ENCODE measurements at places on chromosomes 12 and 14. TPM values are rescaled to one million over a fixed set of nuclear protein-coding genes. Genes with fewer than 3 reads are reported as not detected.
A peak's percentile ranks its signal among the peaks of the same experiment; 100 is the strongest.

DNA sequence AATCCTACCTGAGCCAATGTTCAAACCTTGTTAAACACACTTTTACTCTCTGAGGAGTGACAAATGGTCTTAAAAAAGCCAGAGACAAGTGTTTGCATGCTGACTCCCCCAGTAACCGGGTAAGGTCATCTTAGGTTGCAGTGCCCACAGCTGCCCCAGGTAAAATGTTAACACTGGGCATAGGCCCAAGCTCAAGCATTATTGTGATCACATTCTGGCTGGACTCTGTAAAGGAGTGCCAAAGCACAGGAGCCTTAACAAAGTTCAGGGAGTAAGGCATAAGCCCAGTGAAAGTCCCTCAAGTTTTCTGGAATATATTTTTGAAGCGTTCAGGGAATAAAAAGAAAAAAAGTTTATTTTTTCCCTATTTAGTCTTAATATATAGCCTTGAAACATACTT is 8.6 kb downstream of the EDDM3A start:
- no peak for DNase-seq

GRCh38 chr14:67158566-67158965 is 30.7 kb upstream of the GARIN2 start:
- no peak for DNase-seq

DNA sequence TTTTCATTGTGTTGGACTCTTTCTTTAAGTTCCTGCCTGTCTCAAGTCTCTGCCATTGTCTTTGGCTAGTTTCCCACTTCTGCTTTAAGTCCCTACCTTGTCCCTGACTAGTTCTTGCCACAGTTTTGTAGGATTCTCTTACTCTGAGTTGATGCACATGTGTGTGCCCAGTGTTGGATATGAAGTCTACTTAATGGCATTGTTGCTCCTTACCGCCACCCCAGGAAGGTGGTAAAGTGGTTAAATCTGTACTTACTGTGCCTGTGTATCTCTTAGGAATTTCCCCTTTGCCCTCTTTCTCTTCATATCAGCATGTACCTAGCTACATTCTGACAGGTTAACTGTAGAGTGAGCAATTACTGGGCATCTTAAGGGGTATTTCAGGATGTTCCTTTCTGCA is 227.1 kb downstream of the NUBPL start:
- no peak for DNase-seq

DNA sequence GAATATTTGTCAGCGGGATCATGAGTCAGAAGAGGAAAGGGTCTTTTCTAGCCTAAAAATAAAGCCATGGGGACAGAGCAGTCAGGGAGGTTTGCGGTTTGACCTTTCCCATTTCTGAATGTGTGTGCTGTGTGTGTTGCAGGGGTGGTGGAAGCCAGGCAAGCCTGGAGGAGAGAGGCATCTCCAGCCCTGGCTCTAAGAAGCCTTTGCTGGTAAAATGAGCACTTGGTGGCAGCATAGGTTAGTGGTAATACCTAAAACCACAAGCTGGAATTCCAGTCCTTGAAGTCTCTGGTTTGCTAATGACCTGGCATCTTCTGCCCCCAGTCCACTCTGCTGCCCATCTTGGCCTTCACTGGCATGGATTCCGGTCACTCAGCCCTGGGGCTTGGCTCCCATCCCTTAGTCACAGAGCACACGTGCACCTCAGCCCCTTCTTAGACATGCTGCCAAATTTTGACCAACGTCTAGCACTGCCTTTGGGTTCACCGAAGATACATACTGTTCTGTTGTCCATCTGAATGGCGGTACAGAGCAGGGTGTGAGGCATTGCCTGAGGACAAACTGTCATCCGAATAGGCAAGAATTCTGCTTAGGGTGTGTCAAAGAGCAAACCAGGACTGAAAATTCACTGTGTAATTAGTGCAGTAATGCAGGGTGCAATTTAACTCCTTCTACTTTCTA is 52.7 kb downstream of the KCNA5 start:
- no peak for DNase-seq

GRCh38 chr12:32695787-32696186 is 16.7 kb downstream of the DNM1L start:
- DNase-seq: no peak

DNA sequence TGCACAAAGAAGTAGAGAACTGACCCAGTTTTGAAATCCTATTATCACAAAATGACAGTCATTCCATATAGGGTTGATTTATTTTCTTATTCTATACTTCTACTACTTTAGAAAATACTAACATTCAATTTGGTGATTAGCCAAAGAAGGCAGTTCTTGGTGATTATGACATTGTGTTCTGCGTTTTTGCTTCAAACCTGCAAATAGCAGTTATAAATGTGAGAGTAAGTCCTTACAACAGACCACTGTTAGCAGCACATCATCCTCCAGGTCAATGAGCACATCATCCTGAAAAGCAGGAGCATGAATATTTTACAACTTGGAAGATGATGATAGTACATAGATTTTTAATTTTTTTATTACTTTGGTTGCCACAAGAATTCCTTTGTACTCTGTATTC is 53.1 kb downstream of the LIN7A start:
- no peak for DNase-seq

DNA sequence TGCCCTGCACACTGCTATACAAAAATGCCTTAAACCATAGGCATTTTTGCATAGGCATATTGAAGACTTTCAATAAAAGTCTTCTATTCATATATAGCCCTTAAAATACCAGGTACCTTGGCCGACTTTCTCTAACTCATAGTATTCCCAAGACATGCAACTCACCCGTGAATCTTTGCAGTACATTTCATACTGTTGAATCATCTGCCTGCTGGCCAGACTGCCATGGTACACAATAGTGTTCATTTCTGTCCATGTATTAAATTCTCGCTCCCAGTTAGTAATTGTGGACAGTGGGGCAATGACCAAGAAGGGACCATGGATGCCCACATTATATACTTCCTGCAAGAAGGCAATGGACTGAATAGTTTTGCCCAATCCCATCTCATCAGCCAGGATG is 24.3 kb upstream of the SUPT16H start:
- no peak for DNase-seq

DNA sequence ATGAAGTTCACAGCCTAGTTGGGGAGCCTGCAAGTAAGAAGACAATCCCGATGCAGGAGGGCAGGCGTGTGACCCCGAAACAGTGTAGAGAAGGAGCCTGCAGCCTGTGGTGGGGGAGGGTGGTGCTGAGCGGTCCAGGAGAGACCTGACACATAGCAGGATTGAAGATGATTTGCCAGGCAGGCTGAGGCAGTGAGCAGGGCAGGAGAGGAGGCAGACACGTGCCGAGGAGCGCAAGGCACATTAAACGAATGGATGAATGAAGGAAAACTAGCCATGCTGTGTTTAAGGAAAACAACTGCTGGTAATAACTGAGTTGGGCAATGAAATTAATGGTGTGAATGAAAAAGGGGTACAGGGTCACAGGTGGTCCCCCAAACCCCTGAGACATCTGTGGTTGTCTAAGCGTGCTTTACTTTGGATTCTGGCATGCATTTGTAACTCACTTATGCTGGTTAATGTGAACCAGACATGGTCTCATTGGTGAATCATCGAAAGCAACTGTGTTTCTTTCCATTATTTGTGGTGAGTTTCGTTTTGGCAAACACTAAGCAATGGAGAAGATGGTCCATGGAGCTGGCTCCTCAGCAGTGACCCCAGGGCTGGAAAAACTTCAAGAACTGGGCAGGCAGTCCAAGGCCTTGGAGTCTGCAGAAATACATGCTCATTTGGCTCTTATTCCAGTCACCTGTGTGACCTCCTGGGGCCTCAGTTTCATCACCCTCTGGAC is 96.9 kb upstream of the EVL start:
- DNase-seq: no peak

- no peak for DNase-seq
Measured at GRCh38 chr12:44874981-44875416, 1.1 kb downstream of the NELL2 start.

GRCh38 chr14:49861699-49862088 is 9.1 kb upstream of the NEMF start:
- DNase-seq: peak; percentile 74

DNA sequence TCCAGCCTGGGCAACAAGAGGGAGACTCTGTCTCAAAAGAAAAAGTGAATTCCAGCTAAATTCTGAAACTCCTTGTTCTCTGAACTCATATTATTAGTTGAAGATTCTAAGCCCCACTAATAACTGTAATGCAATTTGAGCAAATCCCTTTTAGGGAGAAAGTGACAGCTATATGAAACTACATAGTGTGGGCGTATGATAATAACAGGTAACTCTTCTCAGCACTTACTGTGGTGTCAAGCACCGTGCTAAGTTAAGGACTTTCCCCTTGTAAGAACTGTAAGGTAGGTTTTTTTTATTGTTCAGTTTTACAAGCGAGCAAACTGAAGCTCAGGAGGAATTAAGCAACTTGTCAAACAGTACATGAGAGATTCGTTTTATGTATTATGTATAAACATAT is 5.4 kb downstream of the ANKRD13A start:
- no peak for DNase-seq

DNA sequence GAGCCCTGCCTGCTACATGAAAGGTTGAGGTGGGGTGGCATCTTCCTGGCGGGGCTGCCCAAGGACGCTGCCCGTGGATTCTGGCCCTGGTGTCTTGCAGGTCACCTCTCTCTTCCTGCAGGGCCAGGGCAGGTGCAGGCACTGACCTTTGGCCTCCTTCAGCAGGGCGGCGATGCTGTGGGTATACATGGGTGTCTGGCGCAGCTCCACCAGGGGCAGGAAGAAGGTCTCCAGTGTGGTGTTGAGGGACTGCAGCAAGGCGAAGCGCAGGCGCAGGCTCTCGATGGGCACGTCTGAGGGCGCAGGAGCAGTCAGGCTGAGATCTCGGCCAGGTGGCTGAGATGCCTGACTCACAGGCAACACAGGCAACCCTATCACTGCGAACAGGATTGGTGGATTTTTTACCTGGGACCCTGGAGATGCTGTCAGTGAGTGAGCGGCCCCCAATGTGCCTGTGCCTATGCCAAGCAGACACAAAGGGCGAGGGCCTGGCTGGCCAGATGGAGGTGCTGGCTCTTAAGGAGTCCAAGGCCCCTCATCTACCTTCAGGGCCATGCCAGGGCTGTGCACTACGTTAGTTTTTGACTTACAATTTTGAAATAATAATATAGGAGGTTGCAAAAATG is 45.7 kb downstream of the TRAFD1 start:
- peak; percentile 36 for DNase-seq

- no peak for DNase-seq
Measured at GRCh38 chr14:34199585-34199984, 248.7 kb upstream of the EGLN3 start.

- DNase-seq: no peak
Measured at GRCh38 chr14:89501381-89501780, 84.3 kb upstream of the FOXN3 start.

DNA sequence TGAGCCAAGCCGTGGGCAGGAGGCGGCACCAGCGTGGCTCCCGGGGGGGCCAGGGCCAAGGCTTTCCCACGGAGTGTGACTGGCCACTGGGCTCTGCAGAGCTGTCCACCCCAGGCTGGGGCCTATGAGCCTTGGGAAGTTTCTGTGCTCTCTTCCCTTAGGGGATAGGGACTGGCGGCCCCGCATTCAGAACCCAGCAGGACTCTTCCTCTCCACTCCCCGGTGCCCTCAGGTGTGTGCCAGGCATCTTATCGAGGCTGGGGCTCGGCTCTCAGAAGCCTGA is 17.8 kb upstream of the EIF2B2 start:
- no peak for DNase-seq

GRCh38 chr12:33439587-33440011 is at the start of gene SYT10:
SYT10 (minus strand) TSS chr12:33439819; CDS start chr12:33439522, 297 bp downstream.
- DNase-seq: peak; percentile 61

DNA sequence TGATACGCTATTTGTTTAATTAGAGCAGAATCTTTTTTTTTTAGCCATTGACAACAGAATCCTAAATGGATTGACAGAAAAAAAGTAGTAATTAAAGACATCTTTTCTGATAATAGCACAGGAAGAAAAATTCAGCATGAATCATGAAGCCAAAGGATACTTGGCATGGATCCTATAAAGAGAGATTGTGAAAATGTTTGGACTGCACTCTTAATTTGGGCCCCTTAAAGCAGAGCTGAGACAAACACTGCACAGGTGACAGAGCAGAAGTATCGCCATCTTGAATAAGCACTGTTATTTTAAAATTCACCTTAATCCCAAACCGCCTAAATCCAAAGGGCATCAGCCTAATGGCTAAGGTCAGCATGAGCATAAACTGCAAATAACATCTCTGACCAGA is 48.8 kb upstream of the SEL1L start:
- DNase-seq: no peak

GRCh38 chr12:684416-684815 is 21.2 kb upstream of the NINJ2 start:
- DNase-seq: no peak

GRCh38 chr14:69013943-69014782 is 35.1 kb upstream of the ACTN1 start:
- DNase-seq: peak; percentile 91

DNA sequence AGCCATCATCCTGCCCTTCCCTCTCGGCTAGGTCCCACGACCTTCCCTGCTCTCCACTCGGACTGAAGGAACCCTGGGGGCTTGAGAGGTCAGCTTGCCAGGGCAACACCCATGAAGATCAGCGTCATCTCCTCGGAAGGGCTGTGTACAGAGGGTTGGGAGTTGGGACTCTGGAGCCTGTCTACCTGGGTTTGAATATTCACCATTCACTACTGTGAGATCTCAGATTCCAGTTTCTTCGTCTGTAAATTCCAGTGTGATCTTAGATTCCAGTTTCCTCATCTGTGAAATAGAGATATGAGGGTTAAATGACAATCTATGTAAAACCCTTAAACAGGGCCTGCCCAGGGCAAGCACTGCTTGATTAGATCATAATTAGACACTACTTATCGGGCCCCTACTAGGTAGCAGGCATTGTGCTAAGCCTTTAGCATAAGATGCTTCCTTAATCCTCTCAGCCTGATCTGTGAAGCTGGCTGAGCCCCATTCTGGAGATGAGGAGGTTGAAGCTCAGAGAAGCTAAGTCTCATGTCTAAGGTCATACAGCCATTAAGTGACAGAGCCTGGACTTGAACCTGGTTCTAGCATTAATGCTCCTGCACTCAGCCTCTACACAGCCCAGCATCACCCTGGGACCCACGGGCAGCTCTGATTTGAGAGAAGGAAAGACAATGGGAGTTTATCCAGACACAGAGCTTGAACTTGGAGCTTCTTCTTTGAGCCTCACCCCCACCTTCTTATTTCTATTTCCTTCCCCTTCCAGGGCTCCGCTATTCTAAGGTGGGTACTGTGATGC is 612 bp upstream of the ZDHHC22 start:
- DNase-seq: no peak

- no peak for DNase-seq
Measured at GRCh38 chr12:52650520-52651081, 1.4 kb downstream of the KRT2 start.

LHX5 gene
- total RNA-seq: not detected

CLEC6A gene
- total RNA-seq: 2.0 TPM

NR1H4 gene
- total RNA-seq: not detected

TAS2R43 gene
- total RNA-seq: not detected

FCF1 gene
- 40.7 TPM for total RNA-seq

INHBC gene
- total RNA-seq: not detected

SYT1 gene
- total RNA-seq: 0.58 TPM

TAS2R9 gene
- not detected for total RNA-seq

SLC35F4 gene
- not detected for total RNA-seq
